ENCODE measurements at places on chromosomes 16 and 17.

DNA sequence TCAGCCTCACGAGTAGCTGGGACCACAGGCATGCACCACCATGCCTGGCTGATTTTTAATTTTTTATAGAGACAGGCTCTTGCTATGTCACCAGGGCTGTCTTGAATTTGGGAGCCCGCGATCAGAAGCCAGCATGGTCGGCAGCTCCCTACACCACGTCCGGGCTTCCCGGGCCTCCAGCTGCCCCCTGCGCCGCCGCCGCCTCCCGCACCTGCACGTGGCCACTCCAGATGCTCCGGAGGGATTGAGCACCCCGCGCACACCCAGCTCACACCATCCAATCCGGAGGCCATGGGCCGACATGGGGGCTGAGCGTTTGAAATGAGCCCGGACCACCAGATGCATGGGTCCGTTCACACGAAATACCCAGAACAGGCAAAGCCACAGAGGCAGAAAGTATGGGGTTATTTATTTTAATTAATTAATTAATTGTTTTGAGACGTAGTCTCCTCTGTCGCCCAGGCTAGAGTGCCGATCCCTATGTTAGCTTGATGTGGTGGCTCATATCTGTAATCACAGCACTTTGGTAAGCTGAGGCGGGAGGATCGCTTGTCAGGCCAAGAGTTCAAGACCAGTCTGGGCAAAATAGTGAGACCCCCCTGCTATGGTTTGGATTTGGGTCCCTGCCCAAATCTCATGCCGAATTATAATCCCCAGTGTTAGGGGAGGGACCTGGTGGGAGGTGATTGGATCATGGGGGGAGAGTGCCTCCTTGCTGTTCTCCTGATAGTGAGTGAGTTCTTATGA, 17.1 kb upstream of the PDXDC1 start:
- no peak for DNase-seq

GRCh38 chr16:63822818-63823217, 1299.0 kb downstream of the CDH11 start:
- no peak for DNase-seq

DNA sequence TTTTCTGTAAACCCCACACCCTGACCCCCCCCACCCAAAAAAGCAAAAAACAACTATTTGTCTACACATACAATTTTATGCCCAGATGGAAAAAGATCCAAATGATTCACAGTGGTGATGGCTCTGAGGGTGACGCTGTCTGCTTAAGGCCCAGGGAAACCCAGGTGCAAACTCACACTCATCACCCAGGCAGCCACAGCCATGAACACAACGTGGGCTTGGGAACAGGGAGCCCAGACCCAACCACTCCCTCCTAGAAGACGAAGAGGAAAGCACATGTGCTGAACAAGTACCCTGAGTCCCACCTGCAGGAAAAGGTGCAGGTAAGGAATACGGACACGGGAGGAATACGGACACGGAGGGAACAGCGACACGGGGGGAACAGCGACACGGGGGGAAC, 5.4 kb downstream of the HBQ1 start:
- DNase-seq, result no peak

DNA sequence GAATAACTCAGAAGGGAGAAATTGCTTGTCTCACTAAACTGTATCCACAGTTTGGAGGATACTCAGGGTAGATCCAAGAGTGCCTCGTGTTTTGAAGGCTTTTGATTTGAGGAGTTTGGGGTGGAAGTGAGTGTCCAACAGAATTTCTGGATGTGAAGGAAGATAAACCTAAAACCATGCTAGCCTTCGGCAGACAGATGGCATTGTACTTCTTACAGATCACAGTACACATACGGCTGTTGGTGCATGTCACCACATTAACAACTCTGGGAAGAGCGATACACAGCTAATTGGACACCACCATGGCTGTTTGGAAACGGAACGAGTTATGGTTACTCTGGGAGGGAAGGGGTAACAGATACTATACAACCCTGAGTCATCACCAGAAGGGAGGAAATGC, 420.4 kb downstream of the GRIN2A start:
- no peak for DNase-seq

- DNase-seq, result no peak
Measured at GRCh38 chr16:68754084-68754792, 17.1 kb downstream of the CDH1 start.

DNA sequence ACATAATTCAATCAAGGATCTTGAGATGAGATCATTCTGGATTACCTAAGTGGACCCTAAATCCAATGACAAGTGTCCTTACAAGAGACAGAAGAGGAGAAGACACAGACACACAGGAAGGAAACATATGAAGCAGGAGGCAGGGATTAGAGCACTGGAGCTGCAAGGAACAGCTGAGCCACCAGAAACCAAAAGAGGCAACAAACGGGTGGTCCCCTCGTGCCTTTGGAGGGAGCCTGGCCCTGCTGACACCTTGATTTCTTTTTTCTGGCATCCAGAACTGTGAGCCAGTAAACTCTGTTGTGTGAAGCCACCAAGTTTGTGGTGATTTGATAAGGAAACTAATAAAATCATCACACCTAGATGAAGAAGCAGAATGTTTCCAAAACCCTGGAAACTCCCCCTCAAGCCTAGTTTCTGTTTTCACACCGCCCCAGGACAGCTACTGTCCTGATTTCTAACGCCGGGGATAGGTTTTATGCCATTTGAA, 115.2 kb downstream of the PITPNC1 start:
- no peak for DNase-seq

DNA sequence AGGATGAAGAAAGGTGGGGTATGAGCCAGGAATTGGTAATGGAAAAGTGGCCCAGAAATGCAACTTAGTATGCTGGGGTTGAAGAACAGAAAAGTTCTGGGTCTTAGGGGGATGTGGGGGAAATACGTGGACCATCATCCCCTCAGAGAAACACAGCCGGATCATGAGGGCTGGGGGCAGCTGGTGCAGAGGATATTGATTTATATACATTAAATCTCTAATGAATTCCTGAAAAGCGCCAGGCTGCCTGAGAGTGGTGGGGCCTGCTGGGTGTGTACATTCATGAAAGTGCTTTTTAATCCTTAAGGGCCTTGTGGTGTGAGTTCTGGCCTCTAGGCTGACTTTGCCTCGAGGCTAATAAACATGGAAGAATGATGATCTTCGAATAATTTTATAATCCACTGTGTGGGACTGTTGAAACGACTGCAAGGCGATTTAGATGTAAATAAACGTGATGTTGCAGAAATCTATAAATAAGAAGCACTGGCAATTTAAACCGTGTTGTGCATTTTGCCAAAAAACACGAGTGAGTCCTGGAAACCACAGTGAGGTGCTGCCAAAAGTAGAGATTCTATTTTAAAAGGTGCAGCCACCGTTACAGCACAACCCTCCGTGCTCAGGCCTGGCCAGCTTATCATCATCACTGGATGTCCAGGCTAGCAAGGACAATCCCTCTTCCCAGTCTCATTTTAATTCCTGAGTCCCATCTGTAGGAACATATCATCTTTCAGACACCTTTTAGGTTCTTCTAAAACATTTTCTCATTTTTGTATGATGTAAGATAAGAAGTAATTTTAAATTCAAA, 32.1 kb downstream of the PRKAR1A start:
- no peak for DNase-seq

DNA sequence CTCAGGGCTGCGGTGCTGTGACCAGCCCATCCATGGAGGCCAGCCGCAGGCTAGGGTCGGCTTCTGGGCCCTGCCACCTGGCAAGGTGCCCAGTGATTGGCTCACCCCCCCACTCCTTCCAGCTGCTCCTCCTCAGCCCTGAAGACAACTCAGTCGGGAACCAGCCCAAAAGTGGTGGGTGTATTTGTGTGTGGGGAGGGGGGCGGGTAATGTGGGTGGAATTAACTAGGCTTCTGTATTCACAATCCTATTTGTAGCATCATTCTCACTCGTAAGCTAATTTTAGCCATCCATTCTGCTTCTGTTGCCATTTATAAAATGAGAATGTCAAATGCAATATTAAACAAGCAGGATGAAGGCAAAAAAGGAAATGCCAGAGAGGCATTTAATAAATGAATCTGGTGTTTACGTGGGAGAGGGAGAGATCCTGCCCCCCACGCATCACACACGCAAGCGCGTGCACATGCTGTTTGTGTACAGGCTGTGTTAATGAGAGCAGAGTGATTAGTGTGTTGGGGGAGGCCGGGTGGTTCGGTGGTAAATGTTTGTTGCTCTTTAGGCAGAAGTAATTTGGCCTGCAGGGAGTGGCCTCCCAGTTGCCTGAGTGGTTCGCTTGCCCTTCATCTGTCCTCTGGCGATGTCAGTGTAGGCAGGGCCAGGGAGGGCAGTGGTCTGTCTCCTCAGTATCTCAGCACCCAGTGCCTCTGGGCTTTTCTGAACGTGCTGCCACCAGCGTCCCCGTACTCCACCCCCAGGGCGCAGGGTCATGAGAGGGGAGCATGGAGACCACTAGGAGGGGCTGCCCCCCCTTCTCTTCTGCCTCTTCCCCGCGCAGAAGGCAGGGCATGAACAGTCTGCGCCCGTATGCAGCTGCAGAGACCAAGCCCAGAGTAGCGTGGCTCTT, 140.1 kb downstream of the CCDC182 start:
- peak; percentile 16 for DNase-seq

DNA sequence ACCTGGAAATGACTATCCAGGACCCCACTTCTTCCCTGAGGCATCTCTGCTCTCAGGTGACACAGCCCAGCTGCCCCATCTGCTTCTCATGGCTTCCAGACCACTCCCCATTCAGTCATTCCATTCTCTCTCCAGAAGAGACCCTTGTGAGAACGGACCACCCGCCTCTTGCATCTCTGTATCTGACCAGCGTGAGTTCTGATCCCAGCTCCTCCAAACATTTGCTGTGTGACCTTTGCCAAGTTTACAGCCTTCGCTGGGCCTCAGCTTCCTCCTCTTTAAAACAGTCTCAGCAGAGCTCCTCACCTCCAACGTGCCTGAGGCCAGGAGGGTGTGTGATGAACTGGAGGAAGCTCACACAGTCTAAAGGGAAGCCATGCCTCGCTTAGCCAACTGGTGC, 39.6 kb downstream of the C16orf82 start:
- no peak for DNase-seq

GRCh38 chr17:58932956-58933355, 173.7 kb downstream of the TRIM37 start:
- DNase-seq, result no peak

GRCh38 chr16:71345031-71345430, 13.5 kb upstream of the CALB2 start:
- no peak for DNase-seq

- DNase-seq, result no peak
Measured at GRCh38 chr16:75080205-75081029, 36.2 kb downstream of the LDHD start.

DNA sequence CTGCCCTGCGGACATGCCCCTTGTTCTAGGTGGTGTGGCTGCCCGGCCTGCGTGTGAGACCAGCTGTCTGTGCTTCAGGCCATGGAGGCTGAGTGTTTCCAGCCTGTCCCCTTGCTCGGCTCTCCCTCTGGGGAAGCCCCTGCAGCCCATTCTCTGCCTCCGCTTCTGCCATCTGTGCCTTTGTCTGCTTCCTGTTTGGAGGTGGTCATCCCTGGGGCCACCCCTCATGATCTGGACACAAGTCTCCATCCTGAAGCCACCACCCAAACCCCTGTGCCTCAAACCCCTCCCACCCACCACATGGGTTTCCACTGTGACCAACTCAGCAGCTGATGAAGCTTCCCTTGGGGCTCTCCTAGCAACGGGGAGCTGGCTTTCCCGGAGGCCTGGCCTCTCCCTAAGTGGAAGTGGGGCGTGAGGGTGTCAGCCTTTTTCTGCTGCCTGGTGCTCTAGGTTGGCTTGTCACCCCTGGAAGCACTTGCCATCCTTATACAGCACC, 184.9 kb downstream of the SEC14L1 start:
- DNase-seq, result no peak

DNA sequence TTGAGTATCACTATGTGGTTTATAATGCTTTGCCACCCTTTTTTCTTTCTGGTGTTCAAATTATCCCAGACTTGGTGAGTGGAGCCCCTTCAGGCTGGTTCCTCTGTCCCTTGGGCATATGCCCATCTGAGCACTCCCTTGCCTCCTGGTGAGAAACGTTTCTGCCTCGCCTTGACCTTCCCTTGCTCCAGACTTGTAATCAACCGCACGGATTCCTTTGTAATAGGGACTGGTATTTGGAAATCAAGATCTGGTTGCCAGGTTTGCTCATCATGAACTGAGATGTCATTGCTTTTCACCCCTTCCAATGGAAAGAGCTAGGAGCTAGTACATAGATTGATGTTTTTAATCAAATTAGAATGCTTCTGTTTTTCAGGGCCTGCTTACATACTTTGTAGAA, 43.7 kb downstream of the SEC14L1 start:
- DNase-seq, result no peak

DNA sequence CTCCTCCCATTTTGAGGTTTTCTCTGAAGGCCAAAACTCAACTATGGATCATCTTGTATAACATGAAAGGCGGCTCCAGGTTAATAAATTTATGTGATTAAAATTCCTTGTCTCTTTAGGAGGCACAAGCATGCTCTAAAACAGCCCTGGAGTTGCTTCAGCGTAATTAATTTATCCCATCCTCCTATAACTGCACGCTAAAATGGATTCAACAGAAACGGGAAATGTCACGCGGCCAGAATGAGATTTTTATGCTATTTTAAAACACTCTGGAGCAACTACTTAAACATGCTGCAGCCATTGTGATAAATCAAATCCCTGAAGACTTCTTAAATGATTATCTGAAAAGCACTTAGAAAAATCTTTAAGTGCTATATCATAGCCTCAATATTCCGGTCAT, 106.6 kb downstream of the ADAMTS18 start:
- no peak for DNase-seq

DNA sequence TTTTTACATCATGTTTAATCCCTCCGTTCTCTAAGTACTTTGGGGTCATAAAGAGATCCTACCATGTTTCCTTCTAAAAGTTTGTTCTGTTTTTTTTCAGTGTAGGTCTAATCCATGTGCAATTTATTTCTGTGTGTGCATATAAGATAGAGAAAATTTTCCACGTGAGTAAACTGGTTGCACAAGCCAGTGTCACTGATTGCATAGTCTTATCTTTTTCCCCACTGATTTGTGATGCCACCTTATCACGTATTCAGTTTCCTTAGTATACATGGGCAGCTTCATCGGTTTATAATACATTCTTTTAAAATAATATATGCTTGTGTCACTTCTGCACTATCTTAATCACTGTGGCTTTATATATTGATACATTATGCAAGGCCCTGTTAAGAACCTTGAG, 49.2 kb downstream of the MRTFB start:
- DNase-seq, result no peak

DNA sequence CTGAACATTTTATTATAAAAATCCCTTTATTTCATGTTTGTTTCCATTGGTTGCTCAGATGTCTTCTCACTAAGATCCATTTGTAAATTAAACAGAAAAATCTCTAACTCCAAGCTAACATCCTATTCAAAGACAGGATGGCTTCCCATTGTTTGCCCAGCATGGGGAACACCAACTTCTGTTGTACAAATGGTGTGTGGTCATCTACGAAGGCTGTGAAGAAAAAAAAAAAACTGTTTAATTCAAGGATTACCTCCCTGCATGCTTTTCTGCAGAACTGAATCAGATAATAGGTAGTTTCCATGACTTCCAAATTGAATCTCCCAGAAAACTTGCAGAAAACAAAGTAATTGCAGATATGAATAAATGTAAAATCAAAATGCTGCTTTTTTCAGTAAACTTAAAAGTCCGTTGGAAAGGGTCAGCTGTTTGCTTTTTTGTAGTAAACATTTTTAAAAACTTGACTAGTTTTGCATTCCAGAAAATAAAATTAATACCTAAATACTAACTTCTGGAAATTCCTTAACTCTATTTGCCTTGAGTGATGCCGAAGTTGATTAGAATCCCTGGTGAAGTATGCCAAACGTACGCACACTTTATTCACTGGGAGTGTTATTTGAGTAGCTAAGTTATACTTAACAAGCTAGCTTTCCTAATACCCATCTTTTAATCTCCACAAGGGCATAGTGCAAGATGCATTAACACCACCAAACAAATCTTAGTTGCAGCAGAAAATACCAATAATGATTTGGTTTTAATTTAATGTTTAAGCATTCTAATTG, 7.7 kb downstream of the SALL1 start:
- no peak for DNase-seq

Data from stimulated activated CD4-positive, alpha-beta T cell treated with anti-CD3 and anti-CD28 coated beads, Interleukin-4, amount 100 ng/mL, for 48 hours (primary cell).